ENCODE measurements at places on chromosomes 3 and 15.
A peak's percentile ranks its signal among the peaks of the same experiment; 100 is the strongest.

GRCh38 chr3:150783920-150784746 is 21.2 kb upstream of the SIAH2 start:
- no peak for DNase-seq

DNA sequence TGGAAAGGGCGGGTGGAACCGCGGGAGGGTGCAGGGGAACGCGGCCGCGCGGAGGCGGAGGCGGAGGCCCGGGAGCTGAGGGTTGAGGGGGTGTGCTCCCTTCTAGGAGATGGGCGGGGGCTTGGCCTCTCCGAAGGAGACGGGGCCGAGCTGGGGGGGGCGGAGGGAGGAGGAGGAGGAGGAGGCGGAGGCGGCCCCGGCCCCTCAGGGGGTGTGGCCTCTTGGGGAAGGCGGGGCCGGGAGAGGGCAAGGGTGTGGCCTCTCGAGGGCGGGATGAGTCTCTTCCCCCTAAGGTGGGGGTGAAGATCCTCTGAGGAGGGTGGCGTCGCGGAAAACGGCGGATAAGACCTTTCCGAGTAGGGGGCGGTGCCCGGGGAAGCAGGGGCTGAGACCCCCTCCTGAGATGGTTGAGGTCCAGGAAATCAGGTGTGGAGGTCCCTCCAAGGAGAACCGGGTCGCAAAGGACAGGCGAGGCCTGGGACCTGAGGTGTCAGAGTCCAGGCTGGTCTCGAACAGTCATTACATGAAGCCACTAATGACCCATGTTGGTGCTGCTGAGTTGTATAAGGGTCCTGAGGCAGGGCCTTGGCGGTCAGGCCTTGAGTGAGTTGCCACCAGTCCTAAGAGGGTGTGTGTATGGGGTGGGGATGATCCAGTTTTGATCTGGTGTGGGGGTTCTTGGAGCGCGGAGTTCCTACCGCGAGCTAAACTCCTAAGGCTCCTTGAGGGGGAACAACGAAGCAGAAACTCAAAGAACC is 759 bp downstream of the WDR6 start:
- peak; percentile 67 for DNase-seq

DNA sequence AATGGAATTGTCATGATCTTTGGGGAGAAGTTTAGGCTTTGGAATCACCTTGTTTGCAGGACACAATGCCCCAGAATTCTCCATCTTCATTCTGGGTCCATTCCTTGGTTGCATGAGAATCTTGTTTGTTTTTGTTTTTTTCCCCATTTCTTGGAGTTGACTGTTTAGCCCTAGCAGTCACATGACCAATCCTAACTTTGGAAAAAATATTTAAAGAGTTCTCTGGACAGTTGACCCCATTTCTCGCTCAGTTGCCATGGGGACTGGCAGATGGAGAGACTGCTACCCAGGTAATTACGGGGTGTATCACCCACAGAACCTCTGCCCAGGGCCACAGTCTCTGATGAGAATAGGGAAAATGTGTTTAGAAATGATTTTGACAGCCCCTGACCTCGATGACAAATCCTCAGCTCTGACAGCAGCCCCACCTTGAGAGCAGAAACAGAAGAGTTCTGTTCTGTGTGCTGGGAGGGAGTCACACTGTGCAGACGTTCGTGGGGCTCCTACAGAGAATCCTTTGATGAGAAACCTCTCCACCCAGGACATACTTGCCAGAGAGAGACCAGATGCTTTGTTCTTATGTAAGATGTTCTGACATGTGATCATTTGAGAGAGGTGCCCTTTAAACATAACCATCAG is 57.7 kb downstream of the IL16 start:
- no peak for DNase-seq

GRCh38 chr15:63232943-63233342 is 43.5 kb downstream of the RAB8B start:
- no peak for DNase-seq

- no peak for DNase-seq
Observed at GRCh38 chr3:111750278-111750884, 108.7 kb upstream of the PHLDB2 start.

DNA sequence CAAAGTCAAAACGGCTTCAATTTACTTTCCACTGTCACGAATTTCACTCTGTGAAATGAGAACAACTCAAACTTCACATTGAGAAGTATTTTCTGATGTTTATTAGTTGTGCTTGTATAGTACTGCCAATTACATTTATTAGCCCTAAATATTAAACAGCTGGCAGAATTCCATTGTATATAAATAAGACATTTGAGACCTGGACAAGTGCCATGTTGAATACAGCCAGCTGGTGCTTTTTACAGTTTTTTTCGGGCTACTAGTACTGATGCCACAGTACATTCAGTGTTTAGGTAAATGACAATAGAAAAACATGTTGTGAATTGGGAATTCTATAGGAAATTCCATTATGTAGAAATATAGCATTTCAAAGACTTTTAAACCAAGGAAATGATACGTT is 79.0 kb downstream of the EPHA3 start:
- no peak for DNase-seq

GRCh38 chr3:133491481-133492059 is 81.9 kb upstream of the CDV3 start:
- no peak for DNase-seq

- no peak for DNase-seq
Observed at GRCh38 chr3:125179143-125179883, 33.2 kb downstream of the SLC12A8 start.

DNA sequence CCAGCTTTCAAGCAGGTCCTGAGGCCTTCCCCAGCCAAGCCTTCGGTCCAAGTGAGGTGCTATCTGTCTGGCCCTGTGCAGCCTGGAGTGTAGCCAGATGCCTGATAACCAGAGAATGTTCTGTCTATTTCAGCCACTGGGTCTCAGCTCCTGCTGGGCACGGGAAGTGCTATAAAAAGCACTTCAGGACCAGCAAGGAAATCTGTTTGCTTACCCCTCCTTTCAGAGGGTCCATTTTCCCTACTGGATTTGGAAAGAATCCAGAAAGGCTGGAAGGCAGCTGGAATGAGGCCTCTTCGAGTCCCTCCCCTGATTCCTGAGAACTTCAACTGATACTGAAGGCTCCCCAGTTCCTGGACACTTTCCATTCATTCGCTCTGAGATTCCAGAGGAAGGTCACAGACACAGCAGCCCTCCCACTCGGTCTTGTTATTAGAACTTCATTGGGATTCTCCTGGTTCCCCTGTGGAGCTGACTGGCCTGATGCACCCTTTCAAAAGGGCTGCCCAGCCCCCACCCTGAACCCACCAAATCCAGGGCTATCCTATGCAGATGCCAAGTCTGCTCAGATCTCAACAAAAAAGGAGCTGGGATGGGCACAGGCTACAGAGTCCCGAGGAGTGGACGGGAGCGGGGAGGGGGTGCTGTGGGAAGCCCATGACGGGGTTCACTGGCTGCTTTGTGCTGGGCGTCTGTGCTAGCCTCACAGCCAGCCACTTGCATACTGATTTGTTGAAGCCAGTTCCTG is 70.4 kb downstream of the UMPS start:
- no peak for DNase-seq

DNA sequence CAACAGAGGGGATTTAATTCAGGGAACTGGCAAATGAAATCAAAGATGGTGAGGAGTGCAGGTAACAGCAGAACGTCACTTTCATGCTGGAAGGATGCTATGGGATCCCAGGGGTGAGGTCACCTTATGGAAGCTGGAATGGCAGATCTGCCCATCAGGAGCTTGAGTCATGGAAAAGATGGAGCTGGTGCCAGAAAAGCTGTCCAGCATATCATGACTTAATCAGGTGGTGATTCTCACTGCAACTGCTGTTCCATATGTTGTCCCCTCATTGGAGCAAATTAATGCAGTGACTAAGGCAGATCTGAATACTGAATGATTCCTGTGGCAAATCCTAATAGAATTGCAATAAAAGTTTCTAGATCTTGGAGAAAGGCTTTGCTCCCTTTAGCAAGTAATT is 38.4 kb downstream of the HHLA2 start:
- no peak for DNase-seq

GRCh38 chr3:35640190-35641165 is 1.2 kb downstream of the ARPP21 start:
- no peak for DNase-seq

DNA sequence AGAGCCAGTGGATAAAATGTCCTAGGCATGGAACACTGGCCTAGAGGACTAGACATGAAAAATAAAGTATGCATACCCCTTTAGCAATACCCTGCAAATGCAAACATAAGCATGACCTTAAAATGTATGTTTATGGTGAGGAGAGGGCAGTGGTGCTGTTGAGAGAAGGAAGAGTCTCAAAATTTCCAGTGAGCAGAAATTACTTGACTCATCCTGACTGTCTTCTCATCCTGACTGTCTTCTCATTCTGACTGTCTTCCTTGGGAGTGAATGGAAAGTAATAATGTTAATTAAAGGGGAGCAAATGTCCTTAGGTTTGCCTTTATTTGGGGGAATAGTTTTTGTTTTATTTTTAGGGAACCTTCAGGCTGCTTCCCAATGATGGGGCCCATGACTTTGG is 121.5 kb upstream of the GALNT15 start:
- DNase-seq = no peak

GRCh38 chr3:73107676-73108187 is 46.3 kb downstream of the EBLN2 start:
- DNase-seq = no peak

DNA sequence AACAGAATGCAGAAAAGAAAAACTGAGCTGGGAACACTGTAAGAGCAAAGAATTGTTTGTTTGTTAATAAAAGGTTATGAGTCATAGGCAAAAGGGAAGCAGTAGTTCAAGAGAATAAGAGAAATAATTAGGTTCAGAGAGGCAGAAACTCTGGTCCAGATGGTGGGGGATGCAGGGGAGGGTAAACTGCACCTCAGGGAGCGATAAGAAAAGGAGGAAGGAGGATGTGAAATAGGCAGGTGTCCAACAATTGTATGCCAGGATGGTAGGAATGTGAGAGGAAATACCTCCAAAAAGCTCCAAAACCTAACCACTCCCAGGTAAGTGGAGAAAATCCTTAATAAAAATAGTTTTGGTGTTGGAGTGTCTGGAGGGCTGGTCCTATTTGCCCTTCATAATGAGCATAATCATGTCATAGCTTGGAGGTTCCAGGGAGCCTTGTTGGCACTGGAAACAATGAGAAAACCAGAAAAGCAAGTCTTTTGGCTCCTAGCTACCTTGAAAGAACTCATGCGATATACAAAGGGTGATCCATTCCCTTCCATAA is 405.4 kb upstream of the TBL1XR1 start:
- DNase-seq = no peak

GRCh38 chr15:81282911-81283310 is 41.0 kb downstream of the STARD5 start:
- DNase-seq = no peak

GRCh38 chr15:64703632-64703959 is 71.8 kb downstream of the RBPMS2 start:
- DNase-seq = no peak

DNA sequence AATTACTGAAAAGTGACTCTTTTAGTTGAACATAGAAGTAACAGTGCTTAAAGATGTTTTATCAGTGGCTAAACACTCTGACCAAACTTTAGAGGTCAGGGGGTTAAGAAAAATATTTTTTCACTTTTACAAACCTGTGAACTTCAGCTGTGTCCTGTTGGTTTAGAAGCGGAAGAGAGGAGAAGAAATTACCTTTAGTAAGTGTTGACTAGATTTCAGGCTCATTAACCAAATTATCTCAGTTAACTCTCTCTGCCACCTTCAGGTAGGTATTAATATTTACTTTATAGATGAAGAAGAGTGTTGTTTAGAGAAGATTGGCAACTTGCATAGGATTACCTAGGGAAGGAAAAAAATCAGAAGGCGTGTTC is 151.9 kb upstream of the CMC1 start:
- no peak for DNase-seq

DNA sequence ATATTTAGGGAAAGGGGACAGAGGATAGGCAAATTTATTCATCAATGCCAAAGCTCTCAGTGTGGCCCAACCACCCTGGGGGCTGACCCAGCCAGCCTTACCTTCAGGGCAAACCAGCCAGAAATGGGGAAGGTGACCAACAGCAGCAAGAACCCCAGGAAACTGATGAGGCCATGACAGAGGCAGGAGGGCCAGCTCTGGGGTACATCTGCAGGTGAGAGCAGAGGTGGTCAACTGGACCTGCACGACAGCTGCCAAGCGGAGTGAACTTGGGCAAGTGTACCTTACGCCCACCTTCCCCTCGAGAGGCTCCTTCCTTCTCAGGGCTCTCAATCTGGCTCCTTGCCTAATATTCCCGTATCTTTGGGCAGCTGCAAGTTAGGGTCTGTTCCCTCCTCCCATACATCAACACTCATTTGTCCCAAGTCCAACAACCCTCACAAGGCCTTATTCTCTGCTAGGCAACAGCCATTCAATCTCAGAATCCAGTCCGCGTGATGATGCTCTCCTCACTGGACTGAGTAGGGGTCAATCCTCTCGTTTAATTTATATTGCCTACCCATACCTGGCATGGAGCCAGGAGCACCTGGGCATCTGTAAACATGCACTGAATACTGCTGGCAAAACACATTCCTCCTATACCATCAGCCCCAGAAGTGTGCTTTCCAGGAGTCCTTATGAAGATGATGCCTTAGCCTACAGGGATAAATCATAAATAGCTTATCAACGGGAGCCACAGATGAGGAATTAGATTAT is 1.7 kb downstream of the STOML1 start:
- no peak for DNase-seq

DNA sequence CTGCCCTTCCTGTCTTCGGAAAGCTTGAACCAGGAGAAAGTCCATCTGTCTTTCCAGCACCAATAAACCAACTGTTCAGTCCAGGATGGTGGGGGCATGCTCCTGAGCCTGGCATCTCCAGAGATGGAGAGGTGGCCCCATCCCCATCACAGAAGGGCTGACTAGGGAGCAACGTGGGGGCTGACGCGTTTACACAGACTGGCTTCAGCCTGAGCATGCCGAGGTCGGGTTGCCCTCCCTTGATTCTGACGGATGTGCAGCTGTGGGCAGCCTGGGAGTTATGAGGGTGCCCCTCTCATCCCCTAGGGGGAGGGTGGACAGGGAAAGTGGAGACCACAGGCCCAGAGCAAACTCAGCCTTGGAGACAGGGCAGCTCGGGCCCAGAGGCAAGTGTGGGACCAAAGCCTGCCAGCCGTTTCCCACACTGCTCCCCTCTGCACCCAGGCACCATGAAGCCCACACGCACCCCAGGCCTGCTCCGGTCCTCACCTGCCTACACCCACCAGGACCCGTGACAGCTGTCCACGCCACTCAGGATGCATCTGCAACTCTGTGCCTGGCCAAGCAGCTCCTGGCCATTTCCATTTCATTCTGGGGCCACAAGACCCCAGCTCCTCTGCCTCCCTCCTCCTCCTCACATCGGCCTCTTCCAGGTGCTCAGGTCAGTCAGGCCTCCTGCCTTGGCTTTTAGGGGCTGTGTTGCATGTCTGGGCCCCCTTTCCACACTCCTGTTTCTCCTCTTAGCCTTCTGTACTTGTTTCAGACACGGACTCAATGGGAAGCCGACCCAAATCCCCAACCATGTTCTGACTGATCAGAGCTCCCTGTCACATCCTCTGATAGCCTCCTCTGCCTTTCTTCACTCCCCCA is 48.2 kb upstream of the SLC41A3 start:
- DNase-seq = no peak
